ENCODE measurements at places on chromosomes 11 and 22. TPM values are rescaled to one million over a fixed set of nuclear protein-coding genes. Genes with fewer than 3 reads are reported as not detected.

DNA sequence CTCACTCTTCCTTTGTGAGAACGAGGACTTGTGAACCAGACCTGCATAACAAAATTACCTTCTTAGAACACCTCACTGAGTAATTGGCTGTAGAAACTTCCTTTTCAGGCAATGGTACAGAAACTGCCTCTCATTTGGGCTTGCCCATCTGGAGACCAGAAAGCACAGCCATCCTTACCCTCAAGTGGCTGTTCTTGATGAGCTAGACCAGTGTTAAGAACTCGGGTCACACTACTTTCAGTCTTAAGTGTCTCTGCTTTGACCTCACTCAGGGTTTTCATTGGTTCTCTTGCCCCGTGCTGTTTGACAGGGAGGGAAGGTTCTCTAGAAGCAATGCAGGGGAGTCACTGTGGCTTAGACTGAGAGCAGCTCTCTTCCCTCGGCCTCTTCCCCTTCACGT is 29.3 kb downstream of the NAT10 start:
- no peak for DNase-seq

Gene SYNGR1
- total RNA-seq = 56.1 TPM

GRCh38 chr22:41240377-41241132 is at the start of gene CHADL:
Gene CHADL, minus strand, starts transcription at chr22:41240931. Its CDS starts 50 bp downstream, at chr22:41240881.
- peak; percentile 33 for DNase-seq

Gene ASPHD2
- 6.7 TPM for total RNA-seq

- DNase-seq = no peak
Measured at GRCh38 chr11:108947654-108948570, 283.0 kb downstream of the DDX10 start.

DNA sequence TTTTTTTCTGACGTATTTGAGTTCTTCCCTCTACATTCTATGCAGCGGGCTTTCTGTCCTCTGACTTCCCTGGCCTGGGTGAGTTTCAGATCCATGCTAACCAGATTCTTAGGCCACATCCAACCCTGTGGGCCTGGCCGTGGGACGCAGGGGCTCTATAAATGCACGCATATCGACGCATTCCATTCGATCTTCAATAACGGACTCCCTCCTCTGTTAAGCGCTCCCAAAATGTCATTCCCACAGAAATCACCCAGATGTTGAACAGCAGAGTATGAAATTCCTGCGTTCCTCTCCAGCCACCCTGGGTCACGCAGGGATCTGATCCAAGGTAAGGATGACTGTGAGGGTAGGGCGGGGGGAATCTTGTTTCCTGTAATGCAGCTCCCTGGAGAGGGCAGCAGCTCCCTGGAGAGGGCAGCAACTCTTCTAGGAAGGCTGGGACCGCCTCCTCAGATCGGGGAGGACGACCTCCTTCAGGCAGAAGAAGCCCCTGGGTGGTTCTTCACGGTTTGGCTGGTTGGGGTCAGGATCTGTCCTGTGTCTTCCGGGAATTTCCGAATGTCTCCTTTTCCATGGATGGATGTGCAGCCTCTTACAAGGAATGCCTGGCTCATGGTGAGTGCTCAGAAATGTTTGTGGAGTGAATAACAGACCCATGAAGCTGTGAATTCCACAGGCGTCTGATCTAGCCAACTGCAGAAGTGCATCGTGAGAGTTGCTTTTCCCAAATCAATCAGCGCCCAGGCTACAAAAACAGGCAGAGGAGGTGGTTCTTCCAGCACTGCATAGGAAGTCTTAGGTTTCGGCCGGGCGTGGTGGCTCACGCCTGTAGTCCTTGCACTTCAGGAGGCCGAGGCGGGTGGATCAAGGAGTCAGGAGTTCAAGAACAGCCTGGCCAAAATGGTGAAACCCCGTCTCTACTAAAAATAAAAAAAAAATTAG is 12.2 kb downstream of the MRGPRD start:
- DNase-seq = no peak

GRCh38 chr22:44224166-44224565 is 43.4 kb downstream of the PARVG start:
- DNase-seq = no peak

- DNase-seq = peak; percentile 6
Measured at GRCh38 chr11:85718126-85718943, 32.3 kb upstream of the CCDC89 start.

Gene SCGB2A2
- total RNA-seq = not detected

GRCh38 chr11:100546714-100547113 is 140.4 kb upstream of the ARHGAP42 start:
- no peak for DNase-seq

DNA sequence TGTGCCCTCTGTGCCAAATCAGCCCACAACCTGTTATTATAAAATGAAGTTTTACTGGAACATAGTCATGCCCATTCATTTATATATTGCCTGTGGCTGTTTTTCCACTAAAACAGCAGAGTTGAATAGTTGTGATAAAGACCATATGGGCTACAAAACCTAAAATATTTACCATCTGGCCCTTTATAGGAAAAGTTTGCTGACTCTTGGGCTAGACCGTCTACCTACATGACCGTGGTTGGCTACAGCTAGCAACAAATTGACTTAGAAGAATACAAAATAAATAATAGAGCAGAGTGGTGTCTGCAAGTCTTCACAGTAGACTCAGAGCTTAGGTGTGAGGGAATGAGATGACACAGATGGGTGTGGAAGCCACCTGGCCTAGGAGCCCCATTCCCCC is 11.2 kb upstream of the IL18BP start:
- DNase-seq = no peak

Gene KCNK4
- total RNA-seq = 2.0 TPM

Gene PDHX
- total RNA-seq = 35.0 TPM

GRCh38 chr11:2419638-2420501 is 19.3 kb downstream of the TSSC4 start:
- DNase-seq = peak; percentile 73

DNA sequence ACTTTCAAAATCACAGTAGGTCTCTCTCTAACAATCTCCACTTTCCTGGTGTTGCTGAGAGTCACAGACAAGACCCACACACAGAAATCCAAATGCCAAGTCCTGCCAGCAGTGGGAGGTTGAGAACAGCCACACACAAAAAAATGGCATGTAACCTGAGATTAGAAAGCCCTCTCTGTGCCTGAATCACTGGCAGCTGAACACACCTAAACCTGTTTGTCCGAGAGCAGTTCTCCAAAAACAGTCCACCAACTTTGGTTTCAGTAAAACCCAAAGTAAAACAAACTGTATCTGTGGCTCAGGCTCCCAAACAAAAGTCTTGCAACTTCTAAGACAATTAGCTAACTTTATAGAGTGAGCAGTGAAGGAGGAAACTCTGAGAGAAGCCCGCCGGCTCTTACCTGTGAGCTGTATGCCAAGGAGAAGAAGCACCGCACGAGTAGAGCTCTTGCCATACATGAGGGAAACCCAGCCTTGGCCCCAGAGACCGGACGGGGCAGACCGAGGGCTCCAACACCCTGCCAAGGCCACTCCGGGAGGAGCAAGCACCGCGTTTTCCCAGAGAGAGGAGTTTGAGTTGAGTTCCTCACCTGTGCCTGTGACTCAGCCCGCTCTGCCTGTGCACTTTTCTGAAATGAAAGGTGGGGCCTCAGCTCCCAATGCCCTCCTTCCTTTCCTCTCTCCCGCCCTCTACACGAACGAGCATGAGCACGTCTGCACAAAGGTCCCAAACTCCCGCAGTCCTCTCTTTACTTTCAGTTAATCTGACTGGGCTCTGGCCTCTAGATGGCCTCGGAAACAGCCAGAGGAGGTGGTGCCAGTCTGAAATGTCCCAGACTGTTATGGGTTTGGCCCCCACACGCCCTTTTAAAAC is at the start of gene MPZL2:
Gene MPZL2, minus strand, starts transcription at position 603 of the 874 bp plus-strand sequence. Its CDS starts 144 bp downstream, at position 459.
- no peak for DNase-seq

Gene CCDC34
- total RNA-seq = 12.5 TPM

- peak; percentile 41 for DNase-seq
Measured at GRCh38 chr11:64743591-64744543, at the start of gene RASGRP2. Gene RASGRP2, minus strand, starts transcription at chr11:64744142. Its CDS starts 1,276 bp downstream, at chr11:64742866.

GRCh38 chr11:72523991-72524390 is 89.7 kb upstream of the CLPB start:
- DNase-seq = no peak

DNA sequence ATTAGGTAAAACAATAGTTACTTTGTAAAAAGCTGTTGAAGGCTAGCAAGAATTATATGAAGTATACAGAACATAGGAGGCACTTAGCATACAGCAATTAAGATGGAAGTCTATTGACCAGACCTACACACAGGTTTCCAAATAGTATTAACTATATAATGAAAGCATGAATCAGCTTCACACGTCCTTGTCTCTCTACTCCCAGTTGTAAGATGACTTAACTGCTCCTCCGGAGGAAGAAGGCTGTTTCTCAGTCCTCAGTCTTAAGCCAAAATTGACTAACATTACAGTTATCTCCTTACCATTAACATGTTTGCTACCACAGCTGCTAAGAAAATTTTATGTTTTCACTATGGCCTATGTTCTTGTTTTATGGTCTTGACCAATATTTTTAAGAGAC is 24.7 kb downstream of the SIK3 start:
- DNase-seq = no peak

Gene BDNF
- total RNA-seq = 1.5 TPM

- DNase-seq = no peak
Measured at GRCh38 chr11:8699903-8700302, 17.3 kb downstream of the RPL27A start.

GRCh38 chr11:20616920-20617319 is 17.5 kb downstream of the SLC6A5 start:
- no peak for DNase-seq

DNA sequence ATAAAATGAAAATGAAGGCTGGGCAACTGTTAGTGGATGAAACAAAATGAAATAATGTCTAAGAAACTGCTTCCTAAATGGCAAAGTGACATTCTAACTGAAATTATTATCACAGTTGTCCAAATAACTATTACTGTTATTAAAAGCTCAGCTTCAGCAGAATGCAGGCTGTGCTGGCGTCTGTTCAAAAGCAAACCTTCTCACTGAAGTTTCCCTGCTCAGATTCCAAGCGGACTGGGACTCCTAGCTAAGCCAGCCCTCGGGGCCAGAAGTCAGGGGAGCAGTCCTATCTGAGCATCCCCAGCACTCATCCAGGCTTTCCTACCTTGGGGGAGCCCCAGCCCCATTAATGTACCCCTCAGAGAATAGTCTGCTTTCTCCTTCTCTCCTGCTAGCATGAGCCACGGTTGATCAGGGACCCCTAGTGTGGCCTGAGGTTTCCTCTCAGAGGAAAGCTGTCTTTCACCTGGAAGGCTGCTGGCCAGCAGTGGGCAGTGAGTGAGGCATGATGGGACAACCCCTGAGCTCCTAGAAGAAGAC is 1167.3 kb downstream of the TBC1D22A start:
- DNase-seq = no peak

Gene DEAF1
- 61.0 TPM for total RNA-seq

All from cerebellum (tissue), 4 donors.